ENCODE measurements at places on chromosomes 2 and 18. TPM values are rescaled to one million over a fixed set of nuclear protein-coding genes. Genes with fewer than 3 reads are reported as not detected.

CDH2 gene
- 0.05 TPM for total RNA-seq

MYCN gene
- total RNA-seq: not detected

ACOXL gene
- total RNA-seq: 2.8 TPM

SH3BP4 gene
- total RNA-seq: not detected

ST6GAL2 gene
- not detected for total RNA-seq

DYSF gene
- not detected for total RNA-seq

SLC4A5 gene
- 0.86 TPM for total RNA-seq

PROKR1 gene
- not detected for total RNA-seq

SERPINB10 gene
- total RNA-seq: not detected

SERPINB13 gene
- total RNA-seq: not detected

PID1 gene
- not detected for total RNA-seq

TCF7L1 gene
- total RNA-seq: not detected

MPP4 gene
- total RNA-seq: not detected

UGT1A7 gene
- total RNA-seq: not detected

SPHKAP gene
- total RNA-seq: not detected

GATA6 gene
- total RNA-seq: not detected

HNMT gene
- total RNA-seq: not detected

G6PC2 gene
- not detected for total RNA-seq

CHST10 gene
- 4.5 TPM for total RNA-seq

POTEC gene
- not detected for total RNA-seq

IL1B gene
- not detected for total RNA-seq

KRTCAP3 gene
- total RNA-seq: 3.8 TPM
